NCI-H2029 (cell line): ENCODE measurements at places on chromosomes 12 and 14.
A peak's percentile ranks its signal among the peaks of the same experiment; 100 is the strongest.

- DNase-seq = no peak
Observed at GRCh38 chr12:55036326-55037115, 16.7 kb downstream of the NEUROD4 start.

DNA sequence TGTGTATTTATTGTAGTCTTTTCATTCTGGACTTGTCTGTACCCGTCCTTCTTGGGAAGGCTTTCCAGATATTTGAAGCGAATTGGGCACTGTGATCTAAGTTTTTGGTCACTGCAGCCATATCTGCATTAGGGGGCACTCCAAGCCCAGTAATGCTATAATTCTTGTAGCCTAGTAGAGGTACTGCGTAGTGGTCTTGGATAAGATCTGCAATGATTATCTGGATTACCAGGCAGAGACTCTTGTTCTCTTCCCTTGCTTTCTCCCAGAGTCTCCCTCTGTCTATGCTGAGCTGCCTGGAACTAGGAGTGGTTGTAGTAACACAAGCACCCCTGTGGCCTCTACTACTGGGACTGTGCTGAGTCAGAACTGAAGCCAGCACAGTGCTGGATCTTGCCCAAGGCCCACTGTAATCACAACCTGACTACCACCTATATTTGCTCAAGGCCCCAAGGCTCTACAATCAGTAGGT is 30.0 kb downstream of the SLC38A2 start:
- no peak for DNase-seq

DNA sequence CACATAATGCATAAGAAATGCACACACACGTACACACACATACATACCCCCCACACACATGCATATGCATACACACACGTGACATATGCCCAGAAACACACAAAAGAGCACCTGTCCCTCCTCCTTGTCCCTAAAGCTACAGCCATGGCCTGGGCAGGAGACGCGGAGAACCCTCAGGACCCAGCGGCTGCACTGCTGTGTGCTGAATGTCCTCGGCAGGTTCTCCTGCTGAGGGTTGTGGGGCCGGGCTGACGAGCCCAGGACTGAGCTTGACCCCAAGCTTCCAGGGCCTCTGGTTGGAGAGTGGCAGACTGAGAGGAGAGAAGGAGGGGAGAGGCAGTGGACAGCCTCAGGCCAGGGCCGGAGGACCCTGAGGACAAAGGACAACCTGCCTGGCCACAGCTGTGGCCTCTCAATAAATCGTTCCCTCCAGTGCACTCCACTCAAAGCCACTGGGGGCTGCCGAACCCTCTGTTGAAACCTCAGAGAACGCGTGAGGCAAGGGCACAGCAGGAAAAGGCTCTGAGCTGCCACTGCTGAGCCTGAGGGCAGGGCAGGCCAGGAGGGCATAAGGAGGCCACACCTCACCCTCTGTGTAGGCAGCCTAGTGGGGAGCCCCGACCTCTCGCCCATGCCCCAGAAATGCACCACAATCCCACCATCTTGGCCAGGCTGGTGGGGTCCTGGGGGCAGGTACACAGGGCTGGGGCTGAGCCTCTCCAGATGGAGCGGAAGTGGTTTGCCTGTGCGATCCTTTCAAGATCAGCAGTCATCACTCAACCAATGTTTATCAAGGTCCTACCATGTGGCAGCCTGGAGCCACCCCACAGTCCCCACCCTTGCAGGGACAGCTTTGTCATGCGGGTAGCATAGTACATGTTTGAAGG is 3.1 kb downstream of the CACNA2D4 start:
- DNase-seq = no peak

DNA sequence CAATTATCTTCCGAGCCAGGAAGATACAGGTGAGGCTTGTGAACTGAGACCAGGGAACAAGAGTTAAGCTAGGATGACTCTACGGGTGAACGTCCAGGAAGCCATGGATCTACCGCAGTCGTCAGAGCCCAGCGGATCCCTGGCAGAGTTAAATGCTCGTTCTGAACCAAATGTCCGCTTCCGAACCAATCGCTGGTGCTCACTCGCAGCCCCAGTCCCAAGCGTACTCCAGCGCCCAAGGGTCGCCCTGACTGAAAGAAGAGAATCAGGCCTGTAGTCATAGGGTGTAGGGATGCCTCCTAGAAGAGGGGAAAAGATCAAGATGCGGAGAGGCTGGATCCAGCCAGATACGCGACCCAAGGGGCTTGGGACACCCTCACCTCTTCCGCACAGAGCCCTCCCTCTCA is 283 bp downstream of the VIPAS39 start:
- DNase-seq = no peak

DNA sequence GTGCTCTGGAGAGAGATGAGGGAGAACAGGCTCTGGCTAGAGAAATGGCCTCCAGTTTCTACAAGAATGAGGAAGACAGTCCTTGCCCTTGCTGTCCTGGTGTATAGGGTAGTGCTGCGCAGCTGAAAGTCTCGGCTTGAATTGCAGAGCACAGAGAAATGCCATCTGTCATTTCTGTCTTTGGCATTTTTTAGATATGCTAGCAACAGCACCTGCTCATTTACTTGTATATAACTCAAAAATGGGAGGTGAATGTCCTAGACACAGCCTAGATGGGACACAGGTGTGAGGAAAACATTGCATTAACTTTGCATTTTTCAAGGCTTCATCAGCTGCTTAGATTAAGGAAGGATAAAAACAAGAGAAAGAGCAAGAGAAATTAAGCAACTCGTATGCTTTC is 35.8 kb downstream of the GPR19 start:
- DNase-seq = no peak

DNA sequence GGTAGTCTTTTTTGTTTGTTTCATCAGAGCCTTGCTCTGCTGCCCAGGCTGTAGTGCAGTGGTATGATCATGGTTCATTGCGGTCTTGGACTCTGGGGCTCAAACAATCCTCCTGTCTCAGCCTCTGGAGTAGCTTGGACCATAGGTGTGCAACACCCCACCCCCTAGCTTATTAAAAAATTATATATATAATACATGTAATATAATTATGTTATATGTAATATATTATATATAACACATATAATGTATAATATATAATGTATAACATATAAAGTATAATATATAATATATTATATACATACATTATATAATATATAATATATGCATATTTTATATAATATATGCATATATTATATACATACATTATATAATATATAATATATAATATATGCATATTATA is 21.8 kb downstream of the LHX5 start:
- DNase-seq = no peak

DNA sequence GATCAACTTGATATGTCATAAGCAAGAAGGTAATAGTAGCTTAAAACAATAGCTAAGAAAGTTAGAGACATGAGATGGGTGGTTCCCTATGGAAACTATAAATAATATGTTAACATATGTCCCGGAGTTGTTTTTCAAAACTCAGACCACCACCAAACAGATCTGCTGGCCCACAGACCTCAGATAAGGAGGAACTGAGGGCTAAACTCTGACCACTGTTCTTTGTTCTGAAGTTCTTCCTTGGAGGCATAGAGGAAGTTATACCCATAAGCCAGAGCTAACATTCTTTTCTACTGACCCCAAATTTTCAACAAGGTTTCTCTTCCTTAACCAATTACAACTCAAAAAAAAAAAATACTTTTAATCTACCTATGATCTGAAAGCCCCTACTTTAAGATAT is 156.1 kb upstream of the FSCB start:
- no peak for DNase-seq

- DNase-seq = no peak
Observed at GRCh38 chr14:82398256-82398655, 864.6 kb upstream of the SEL1L start.

DNA sequence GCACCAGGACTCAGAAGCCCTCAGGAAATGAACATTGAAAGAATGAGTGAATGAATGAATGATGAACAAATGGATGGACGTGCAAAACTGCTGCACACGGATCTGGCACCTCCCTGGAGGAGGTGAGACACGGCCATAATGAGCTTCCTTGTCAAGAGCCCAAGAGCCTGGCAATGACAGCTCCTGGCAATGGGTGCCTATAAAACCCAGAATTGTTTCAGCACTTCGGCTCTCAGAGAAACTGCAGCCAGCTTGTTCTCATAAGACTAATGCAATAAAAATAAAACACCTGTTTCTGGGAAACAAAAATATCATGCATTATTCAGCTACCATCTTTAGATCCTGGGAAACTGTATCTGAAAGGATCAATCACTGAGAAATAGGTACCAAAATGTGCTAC is 200.5 kb upstream of the SFSWAP start:
- DNase-seq = no peak

DNA sequence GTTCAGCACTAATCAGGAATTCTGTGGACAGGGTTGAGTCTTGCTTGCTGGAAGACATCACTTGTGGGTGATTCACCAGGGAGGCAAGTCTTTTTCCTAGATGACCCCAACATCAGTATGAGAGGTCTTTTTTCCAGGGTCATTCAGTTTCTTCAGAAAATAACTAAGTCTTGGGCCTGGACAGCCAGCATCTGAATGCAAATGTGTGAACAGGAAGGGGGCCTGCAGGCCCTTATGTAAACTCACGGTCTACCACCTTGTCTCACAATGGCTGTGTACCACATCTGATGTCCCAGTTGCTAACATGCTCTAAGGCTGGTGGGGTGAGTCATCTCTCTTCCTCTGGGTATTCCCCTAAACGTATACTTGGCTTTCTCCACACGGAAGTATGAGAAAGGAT is 79.2 kb downstream of the HECTD4 start:
- no peak for DNase-seq

DNA sequence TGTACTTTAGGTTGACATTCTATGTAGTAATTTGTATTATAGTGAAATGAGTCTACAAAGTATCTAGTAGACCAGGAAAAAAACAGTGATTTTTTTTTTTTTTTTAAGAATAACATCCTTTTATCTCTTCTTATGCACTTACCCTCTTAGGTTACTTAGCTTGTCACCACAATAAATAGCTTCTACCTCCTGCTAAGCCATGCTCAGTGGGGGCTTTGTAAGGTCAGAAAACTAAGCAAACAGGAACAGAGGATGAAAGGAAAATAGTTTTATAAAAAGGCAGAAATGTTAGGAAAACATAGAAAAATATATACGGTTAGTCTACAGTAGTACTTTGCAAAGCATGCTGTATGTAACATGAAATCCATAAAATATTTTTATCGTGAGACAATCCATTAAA is 385.3 kb upstream of the ATXN7L3B start:
- no peak for DNase-seq

DNA sequence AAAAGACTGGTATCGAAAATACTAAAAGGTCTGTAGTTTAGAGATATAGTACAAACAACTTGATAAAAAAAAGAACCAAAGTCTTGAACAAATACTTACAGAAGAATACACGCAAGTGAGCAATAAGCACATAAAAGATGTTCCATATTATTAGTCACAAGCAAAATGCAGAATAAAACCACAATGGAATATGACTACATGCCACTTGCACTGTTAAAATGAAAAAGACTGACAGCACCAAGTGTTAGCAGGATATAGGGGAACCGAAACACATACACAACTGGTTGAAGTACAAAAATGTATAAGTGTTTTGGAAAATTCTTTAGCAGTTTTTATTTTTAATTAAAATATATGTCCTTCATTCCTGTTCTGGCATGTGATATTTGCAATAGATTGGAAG is 3.6 kb downstream of the CLEC2A start:
- no peak for DNase-seq

- no peak for DNase-seq
Observed at GRCh38 chr14:104066719-104067295, 18.7 kb upstream of the ASPG start.

- no peak for DNase-seq
Observed at GRCh38 chr12:2338991-2339431, 286.2 kb downstream of the CACNA1C start.

- DNase-seq = no peak
Observed at GRCh38 chr14:21264025-21264801, 5.0 kb downstream of the HNRNPC start.

GRCh38 chr14:75566321-75566720 is 12.1 kb upstream of the FLVCR2 start:
- DNase-seq = no peak

DNA sequence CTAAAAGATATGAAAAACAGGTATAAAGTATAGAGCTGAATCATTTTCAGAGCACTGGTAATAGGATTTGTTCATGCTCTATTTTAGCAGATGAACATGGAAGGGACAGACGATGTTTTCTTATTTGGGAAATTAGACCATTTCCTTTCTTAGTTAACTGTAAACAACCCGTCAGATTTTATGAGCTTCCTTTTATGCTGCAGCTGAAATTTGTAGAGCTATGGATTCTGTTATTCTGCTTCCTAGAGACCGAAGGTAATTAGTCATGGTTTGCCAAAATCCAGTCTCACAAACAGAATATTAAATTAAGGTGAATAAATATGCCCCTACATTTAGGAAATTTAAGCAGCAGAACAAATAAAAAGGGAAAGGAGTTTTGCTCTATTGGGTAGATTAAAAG is 180.2 kb upstream of the SYT1 start:
- no peak for DNase-seq

DNA sequence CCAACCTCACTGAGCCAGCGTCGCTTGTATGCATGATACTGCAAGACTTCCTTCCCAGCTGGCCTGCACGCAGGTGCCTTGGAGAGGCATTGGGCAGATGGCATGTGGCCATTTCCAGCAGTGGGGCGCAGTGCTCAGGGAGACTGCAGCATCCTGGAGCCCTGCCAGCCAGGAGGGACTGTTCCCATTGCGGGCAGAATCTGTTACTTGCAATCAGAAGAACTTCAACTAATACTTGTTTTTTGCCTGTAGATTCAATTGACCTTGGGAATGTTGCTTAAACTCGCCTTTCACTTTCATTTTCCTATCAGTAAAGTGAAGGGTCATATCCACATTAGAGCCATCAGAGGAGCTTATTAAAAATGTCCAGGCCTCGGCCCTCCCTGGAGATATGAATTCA is 29.8 kb downstream of the ANKRD9 start:
- peak; percentile 49 for DNase-seq
